Posterior vena cava (tissue), 2 donors: ENCODE measurements at places on chromosomes 3 and 15. TPM values are rescaled to one million over a fixed set of nuclear protein-coding genes. Genes with fewer than 3 reads are reported as not detected.
A peak's percentile ranks its signal among the peaks of the same experiment; 100 is the strongest.

The ITIH4 gene
- 28.8 TPM for total RNA-seq

The TMCO5A gene
- total RNA-seq: not detected

The GUCA1C gene
- total RNA-seq: not detected

The ARL6IP5 gene
- 153 TPM for total RNA-seq

The GRIP2 gene
- total RNA-seq: 3.9 TPM

The SLC2A2 gene
- total RNA-seq: not detected

GRCh38 chr15:50485389-50485788 lies 61.1 kb downstream of the USP50 start:
- DNase-seq: no peak

GRCh38 chr3:118564800-118565199 lies 469.8 kb downstream of the IGSF11 start:
- DNase-seq: no peak

GRCh38 chr3:31159331-31160039 lies 265.0 kb upstream of the GADL1 start:
- no peak for DNase-seq

- DNase-seq: no peak
These were observed 511.3 kb downstream of the SHQ1 start for GRCh38 chr3:72336821-72337479.

- DNase-seq: no peak
These were observed 368.0 kb upstream of the AGTR1 start for GRCh38 chr3:148329481-148330235.

- no peak for DNase-seq
These were observed 232.6 kb downstream of the TBL1XR1 start for GRCh38 chr3:176964661-176965060.

DNA sequence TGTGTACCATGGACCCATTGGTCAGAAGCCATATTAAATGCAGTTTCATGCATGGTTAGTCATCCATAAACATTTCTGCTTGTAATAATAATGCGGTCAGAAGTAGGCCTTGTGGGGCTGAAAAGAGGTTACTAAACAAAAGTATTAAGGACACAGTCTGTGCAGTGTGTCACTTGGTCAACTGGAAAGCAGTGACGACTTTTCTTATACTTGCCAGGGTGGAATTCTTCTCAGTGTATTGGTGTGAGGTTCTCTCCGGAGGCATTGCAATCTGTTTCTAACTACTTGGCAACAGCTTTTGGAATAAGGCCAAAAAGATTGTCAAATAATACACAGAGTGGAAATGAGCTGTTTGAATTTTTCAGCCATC lies 46.8 kb downstream of the CHL1 start:
- DNase-seq: no peak

DNA sequence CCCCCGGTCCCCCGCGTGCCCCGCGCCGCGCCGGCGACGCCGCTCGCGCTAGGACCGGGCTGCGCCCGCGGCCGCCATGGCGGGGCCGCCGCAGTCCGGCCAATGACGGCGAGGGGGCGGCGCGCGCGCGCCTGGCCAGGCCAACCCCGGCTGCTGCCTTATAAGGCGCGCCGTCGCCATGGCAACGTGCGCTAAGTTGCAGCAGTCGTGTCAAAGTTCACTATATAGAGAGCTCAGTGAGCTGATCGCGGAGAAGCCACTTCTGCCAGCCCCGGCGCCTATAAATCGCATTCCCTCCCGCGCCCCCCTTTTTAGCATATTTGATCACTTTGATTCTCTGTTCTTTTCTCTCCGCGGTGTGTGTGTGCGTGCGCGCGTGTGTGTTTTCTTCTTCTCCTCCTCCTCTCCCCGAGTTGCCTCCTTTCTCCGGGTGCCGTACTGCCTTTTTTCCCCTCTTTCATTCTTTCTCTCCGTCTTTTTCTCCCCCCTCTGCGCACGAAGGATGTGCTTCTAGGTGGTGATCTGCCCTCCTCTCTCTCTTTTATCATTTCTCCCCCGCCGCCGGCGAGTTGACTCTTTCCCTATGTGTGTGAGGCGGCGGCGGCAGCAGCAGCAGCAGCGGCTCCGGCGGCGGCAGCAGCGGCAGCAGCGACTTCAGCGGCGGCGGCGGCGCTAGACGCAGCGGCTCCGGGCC lies at the start of gene NR2F2:
NR2F2 (plus strand) TSS at position 251 of the 694 bp plus-strand sequence. CDS start 1,406 bp downstream, outside the sequence.
- DNase-seq: peak; percentile 98

- DNase-seq: no peak
These were observed 119.6 kb downstream of the ETFA start for GRCh38 chr15:76191539-76192244.

- no peak for DNase-seq
These were observed 41.9 kb downstream of the GPR160 start for GRCh38 chr3:170079536-170080165.

DNA sequence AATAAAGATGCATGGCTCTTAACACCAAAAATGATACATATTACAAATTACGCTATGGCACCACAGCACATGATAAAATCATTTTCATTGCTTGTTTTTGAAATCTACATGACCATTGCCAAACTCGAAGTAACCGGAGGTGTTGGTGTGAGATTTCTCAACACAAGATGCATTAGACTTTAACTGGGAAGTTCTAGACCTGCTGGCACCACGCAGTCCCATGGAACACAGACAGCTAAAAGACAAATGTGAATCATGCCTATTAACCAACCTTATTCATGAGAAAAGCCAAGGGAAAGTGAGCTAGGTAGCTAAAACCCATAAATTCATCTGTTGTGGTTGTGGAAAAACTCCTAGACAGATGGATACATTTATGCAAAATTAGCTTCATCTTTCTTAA lies 595.4 kb downstream of the FOXP1 start:
- no peak for DNase-seq
